ENCODE measurements at places on chromosomes 6 and 20.

- no peak for DNase-seq
Observed at GRCh38 chr6:37106554-37106953, 63.4 kb upstream of the PIM1 start.

GRCh38 chr6:84920021-84920420 is 155.6 kb upstream of the TBX18 start:
- no peak for DNase-seq

DNA sequence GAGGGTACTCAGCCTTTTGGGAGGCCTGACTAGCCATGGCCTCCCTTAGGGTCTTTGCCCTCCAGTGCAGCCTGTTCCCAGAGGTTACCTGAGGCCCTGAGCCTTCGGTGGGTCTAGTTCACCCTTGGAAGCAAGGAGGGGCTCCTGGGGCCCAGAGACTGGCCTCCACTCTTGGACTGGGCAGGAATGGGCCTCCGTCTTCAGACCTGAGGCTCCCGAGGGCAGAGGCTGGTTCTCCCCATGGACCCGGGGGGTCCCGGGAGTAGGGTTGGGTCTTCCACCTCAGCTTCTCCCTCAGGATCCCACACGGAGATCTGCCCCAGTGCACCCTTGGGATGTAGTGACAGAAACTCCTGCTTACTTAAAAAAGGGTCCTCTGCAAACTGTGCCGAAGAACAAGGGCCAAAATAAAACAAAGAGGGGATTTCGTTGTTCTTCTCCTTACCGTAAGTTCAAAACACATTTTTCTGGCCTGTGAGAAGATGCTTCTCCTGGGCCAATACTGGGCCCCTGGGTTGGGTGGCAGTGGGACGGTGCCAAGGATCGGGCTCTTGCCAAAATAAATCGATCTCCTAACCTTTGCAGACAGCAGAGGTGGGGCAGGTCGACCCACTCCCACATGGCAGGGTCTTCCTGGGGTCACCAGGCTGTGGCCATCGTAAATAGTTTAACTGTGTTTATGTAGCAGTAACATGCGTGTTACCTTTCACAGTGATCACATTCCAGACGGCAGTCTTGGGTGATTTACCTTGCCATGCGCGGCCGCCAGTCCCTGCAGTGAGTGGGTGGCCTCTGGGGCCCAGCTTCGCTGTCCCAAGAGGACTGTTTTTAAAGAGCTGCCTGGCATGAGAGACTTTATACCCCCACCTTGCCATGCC is 151.8 kb downstream of the VEGFA start:
- DNase-seq = no peak

DNA sequence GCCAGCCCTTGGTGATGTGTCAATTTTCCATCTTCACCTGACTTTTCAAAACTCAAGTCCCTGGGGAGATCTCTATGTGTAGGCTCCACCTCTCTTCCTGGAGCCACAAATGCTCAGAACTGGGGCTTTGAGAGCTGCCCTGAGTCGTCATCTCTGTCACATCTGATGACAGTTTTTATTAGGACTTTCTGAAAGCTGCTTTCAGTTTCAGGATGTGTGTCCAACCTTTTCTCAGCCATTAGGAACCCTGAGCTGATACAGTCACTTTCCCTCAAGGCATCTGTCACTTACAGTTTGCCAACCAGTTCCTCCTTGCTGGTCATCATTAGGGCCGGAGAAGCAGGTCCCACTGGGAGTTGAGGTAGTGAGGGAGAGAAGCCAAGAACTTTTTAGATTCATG is 365.9 kb upstream of the CHD6 start:
- no peak for DNase-seq

- no peak for DNase-seq
Observed at GRCh38 chr6:15434263-15434662, 188.4 kb downstream of the JARID2 start.

- DNase-seq = no peak
Observed at GRCh38 chr6:47342824-47343223, 33.1 kb upstream of the TNFRSF21 start.

DNA sequence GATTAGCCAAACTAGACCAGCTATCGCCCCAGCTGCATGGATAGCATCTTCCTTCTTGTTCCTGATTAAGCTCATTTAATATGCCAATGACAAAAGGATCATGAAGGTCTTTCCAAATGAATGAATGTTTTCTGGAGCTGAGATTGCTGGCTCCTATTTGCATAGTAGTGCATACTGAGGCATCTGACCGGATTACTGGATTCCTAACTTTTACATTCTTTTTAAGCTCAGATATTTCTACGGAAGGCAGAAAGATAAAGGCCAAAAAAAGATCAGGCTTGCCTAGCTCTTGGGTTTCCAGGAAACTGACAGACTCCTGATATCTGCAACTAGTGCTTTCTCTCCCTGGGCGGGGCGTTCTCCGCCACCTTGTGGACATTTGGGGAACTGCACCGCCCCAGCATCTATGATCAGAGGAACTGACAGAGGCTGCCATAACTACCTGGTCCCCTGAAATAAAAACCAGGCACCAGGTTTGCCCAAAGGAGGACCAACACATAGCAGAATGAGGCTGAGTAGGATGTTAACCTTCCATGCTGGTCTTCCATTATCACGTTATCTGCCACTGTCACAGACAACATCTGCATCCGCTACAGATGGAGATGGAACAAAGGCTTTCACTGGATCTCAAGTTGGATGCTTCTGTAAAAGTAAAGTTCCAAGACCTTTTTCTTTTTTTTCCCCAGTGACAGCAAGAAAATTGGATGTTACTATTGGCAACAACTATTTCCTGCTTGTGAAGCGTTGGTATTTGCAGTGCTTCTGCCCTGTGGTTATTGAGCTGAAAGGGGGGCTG is 33.2 kb downstream of the NT5E start:
- peak; percentile 72 for DNase-seq

- no peak for DNase-seq
Observed at GRCh38 chr6:127786109-127786508, 114.7 kb downstream of the THEMIS start.

DNA sequence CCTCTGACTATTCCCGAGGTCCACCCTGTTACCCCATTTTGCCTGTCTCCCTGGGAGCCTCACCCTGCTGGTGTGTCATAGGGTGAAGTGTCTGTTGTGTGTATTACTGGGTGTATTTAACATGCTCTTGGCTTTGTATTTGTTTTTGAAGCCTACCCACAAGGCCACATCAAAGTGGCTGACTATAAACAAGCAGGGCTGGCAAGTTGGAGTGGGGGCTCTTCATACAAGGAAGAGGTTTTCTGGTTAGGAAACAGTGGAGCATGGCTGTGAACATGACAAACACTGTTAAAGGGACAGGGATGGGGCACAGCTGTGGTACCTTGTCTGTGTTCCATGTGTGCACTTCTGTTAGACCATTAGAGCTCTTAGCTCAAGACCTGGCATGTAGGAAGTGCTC is 26.3 kb downstream of the HECA start:
- DNase-seq = peak; percentile 65

- DNase-seq = no peak
Observed at GRCh38 chr20:57106030-57106682, 160.3 kb downstream of the BMP7 start.

DNA sequence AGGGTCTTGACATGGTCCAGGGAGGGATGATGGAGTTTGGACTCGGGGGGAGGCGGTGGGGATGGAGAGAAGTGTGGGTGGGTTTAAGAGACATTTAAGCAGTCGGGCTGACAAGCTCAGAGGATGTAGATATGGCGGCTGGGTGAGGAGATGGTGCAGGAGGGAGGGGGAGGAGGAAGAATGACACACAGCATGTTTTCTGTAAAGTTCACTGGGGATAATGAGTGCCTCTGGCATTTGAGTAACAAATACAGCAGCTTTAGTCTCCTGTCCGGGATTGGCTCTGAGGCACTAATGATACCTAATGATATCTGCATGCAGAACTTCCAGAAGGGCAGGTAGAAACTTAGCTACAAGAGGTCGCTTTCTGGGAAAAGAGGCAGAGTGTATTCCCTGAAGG is 107.8 kb downstream of the DHX35 start:
- DNase-seq = no peak

DNA sequence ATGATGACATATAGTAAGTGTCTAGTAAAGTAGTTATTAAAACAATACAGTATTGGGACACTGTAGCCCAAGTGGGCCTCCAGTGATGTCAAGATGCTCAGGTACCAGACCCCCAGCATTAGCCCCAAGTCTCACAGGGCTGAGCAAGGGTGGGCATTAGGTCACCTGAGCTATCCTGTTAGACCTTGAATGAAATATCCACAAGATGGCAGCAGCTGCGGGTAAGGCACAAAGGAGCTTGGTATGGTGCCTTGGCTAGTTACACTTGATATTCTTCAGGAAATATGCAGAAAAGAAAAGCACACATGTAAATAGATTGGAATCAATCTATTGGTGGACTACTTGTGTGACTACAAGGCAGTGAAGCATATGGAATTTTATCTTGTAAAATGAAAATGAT is 701.8 kb upstream of the ADGRB3 start:
- DNase-seq = no peak

DNA sequence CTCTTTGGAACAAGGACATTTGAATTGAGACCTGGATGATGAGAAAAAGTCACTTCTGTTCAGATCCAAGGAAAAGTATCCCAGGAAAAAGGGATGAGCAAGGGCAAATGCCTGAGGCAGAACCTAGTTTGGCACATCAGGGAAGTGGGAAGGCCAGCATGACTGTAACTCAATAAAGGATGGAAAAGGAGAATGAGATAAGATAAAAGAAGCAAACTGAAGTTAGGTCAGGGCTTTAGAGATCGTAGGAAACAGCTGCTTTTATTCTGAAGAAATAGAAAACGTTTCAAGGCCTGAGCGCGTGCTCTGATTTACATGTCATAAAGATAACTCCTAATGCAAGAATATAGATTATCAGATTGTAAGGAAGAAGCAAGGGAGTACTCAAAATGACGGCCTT is 450.0 kb downstream of the FRK start:
- DNase-seq = no peak

DNA sequence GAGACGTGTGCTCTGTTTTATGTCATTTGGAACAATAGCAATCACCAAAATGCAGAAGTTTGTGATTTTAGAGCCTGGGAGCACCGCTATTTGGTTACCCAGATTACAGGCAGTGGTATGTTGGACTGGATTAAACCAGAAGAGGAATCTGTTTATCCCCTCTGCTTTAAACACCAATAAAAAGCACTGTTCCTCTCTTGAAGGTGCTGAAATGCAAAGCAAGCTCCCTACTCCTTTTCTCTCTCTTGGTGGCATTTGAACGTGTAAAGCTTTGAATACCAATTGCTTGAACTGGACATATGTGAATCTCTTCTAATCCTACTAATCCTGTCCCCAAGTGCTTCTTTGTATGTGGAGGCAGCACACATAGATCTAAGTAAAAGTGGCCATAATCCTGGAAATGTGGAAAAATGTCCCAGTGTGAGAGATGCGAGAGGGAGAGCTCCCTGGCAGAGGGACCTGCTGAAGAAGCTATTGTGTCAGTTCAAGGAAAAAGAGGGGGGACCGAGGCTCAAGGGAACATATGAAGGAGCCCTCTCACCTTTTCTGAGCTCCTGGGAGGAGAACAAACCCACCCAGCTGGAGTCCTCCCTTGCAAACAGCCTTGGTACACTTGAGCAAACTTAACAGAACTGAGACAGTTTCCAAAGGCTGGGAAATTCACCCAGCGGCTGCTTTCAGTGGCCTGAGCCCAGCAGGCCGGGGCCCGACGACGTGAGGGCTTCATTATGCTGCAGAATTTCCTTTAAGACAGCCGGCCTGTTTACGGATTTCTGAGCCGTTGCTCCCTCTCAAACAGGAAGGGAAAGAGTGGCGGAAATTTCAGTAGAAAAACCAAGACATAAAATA is 18.8 kb upstream of the OLIG3 start:
- DNase-seq = no peak

- no peak for DNase-seq
Observed at GRCh38 chr6:16802071-16802470, 40.8 kb upstream of the ATXN1 start.

GRCh38 chr6:45272626-45273025 is 55.5 kb upstream of the RUNX2 start:
- DNase-seq = no peak

DNA sequence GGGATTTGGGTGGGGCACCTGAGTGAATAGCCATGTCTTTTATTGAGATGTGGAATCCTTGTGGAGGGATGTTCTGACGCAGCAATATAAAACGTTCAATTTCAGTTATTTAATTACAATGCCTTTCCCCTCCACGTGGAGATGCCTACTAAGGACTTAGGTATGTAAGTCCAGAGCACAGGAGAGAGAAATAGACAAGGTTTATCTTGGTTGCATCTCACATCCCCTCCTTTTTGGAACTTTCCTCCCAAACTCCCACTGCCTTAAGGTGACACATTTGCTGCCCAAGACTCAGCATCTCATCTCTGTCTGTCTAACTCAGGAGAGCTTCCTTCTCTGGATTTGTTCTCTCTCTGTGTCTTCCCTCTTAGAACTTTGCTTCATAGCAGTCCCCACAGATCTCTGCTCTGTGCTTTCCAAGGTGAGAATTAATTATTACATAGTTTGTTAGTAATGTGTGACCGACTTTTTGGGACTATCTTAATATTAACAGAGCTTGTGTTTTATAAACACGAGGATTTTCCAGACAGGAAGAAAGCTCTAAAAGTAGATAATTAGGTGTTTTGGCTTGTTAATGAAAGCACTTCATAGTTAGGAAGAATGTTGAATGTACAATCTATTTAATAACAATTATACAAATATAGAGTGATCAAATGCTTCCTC is 52.6 kb downstream of the COL19A1 start:
- no peak for DNase-seq

- DNase-seq = no peak
Observed at GRCh38 chr6:141988327-141988726, 144.4 kb upstream of the GJE1 start.

- no peak for DNase-seq
Observed at GRCh38 chr6:43898358-43899131, 128.5 kb downstream of the VEGFA start.

GRCh38 chr6:163963205-163964120 is 548.9 kb downstream of the QKI start:
- no peak for DNase-seq

DNA sequence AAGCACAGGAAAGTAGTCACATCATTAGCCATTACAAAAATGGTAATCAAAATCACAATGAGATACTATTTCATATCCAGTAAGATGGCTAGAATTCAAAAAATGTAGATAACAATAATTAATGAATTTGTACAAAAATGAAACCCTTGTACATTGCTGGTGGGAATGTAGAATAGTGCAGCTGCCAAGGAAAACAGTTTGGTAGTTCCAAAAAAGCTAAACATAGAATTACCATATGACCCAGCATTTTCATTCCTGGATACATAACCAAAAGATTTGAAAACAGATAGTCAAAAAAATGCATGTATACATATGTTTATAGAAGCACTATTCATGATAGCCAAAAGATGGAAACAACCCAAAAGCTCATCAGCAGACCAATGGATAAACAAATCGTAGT is 251.1 kb upstream of the RAB32 start:
- no peak for DNase-seq

- DNase-seq = no peak
Observed at GRCh38 chr6:170296746-170297575, 6.1 kb upstream of the DLL1 start.

GRCh38 chr20:49697071-49697470 is 16.6 kb downstream of the B4GALT5 start:
- no peak for DNase-seq

- no peak for DNase-seq
Observed at GRCh38 chr20:49063279-49063678, 17.2 kb downstream of the CSE1L start.

GRCh38 chr6:12403201-12403826 is 113.2 kb downstream of the EDN1 start:
- no peak for DNase-seq
